ENCODE measurements at places on chromosomes 5 and 9. TPM values are rescaled to one million over a fixed set of nuclear protein-coding genes. Genes with fewer than 3 reads are reported as not detected.

DNA sequence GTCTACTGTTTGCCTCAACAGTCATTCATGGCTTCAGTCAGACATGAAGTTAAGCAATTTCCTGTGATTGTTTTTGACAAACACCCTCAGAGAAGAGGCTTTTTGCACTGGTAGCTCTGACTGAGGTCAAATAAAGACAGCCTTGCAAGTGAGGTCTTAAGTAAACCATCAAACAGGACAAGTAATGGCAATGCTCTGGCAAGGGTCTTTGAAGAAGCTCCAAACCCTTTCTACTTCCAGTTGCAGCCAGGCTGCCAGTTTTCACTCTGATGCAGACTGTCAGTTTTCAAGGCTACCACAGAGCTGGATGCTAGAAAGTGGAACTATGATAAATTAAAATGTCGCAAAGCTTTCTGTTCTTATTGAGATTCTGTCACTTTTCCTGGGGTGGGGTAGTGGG lies 421.5 kb upstream of the PTGER4 start:
- no peak for DNase-seq
- no peak overlapping the region for H3K27ac ChIP-seq
- peaks cover 16% of the 10 kb centered on the region for H3K4me1 ChIP-seq
- H3K27me3 ChIP-seq, result no peaks in the 10 kb centered on the region
- no peak overlapping the region for H3K4me3 ChIP-seq
- H3K36me3 ChIP-seq, result no peaks in the 10 kb centered on the region

The PCDHGA2 gene
- 0.33 TPM for total RNA-seq

DNA sequence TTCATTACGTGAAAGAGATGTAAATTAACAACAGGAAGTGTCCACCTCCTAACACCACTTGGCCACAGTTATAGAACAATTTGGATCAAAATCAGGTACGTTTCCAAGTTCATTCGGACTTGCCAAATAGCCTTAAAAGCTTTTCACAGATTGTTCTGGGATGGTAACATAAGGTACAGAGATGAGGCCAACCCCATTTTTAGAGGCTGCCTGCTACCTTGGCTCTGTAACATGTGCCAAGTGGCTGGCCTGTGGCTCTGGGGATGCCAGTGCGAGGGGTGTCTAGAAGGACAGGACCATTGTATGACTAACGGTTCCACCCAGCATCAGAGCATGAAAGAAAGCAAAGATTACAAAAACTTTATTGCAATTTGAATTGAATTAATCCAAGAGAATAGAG lies 91.0 kb downstream of the LHFPL2 start:
- peaks cover 1% of the 10 kb centered on the region for H3K4me1 ChIP-seq
- no peak for DNase-seq
- peaks cover 8% of the 10 kb centered on the region for H3K36me3 ChIP-seq
- H3K27ac ChIP-seq, result no peak overlapping the region
- no peaks in the 10 kb centered on the region for H3K27me3 ChIP-seq

DNA sequence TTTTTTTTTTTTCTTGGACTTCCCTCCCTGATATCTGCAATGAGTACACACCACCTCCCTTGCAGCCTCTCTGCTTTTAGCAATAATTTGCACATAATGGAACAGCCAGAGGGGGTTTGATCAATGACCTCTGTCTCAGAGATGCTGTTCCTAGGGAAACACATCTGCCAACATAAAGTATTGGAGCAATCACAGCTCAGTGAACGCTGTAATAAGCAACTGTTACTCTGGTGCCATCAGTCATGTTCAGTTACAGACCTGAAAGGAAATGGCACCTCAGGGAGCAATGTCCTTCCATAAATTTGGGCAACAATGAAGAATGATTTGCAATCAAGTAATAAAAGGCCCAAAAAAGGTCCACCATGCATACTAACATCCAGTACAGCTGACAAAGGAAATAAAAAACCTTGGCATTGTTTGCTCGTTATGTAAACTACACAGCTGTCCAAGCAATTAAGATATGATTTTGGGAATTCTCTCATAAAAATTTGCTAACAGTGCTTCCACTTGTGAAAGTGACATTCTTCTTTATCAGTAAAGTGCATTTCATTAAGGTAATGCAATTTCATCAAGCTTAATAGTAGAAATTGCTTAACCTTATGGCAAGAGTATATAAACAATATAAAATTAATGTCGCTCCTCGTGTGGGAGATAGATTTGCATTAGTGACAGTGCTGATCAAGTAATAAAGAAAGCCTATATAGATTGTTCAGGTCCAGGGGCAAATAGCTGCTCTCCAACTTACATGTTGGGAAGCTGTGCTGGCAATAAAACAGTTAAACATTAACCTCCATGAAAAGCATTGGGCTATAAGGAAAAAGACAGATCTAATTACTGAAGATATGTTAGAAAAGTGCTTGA lies 167.8 kb downstream of the RASEF start:
- H3K27ac ChIP-seq, result no peak overlapping the region
- H3K4me3 ChIP-seq, result no peak overlapping the region
- H3K4me1 ChIP-seq, result peaks cover 3% of the 10 kb centered on the region
- H3K36me3 ChIP-seq, result no peaks in the 10 kb centered on the region
- no peak for DNase-seq

The ZNF879 gene
- 8.6 TPM for total RNA-seq

The CCDC187 gene
- 0.47 TPM for total RNA-seq

DNA sequence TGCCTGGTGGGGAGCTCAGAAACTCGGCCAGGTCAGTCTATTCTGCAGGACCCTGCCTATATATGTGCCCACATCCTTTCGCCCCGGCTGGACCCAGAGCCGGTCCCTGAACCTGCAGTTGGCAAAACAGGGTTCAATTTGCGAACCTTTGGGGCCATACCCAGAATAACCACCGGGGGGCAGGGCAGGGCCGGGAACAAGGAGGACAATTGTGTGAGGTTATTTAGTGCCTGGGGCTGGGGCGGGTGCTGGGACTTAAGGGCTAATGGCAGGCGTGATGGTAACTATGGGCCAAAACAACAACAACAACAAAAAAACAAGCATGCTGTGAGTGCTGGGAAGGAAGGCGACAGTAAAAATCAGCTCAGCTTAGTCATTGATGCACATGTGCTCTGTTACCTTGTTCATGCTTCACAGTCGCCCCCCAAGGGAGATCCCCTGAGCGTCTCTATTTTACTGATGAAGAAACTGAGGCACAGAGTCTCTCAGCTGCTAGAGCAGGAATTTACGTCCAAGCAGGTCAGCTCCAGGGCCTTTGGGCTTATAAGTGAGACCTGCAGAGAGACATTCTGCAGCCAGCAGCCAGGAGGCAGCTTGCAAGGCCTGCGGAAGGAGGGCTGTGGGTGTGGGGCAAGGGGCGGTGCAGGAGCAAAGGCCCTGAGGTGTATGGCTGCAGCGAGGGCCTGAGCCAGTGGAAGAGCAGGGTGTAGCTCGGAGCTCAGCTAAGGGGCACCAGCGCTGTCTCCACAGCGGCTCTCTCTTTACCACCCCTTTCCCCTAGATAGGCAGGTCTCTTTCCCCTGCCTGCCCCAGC lies 106.0 kb downstream of the PHF2 start:
- no peaks in the 10 kb centered on the region for H3K4me1 ChIP-seq
- H3K4me3 ChIP-seq, result no peak overlapping the region
- H3K36me3 ChIP-seq, result peaks cover 9% of the 10 kb centered on the region
- peak; percentile 82 for DNase-seq
- H3K27ac ChIP-seq, result no peak overlapping the region

GRCh38 chr9:86322973-86323644 lies 31.1 kb downstream of the TUT7 start:
- H3K36me3 ChIP-seq, result peaks cover 64% of the 10 kb centered on the region
- no peak overlapping the region for H3K4me3 ChIP-seq
- H3K4me1 ChIP-seq, result no peaks in the 10 kb centered on the region
- no peak for DNase-seq
- no peak overlapping the region for H3K27ac ChIP-seq
- H3K27me3 ChIP-seq, result no peaks in the 10 kb centered on the region

The GMCL2 gene
- total RNA-seq, result not detected

Data from mesothelial cell of epicardium (in vitro differentiated cells).